Upper lobe of left lung (tissue), 6 donors: ENCODE measurements at places on chromosomes 2 and 18.

GRCh38 chr18:79440316-79441110, 44.8 kb downstream of the NFATC1 start:
- H3K27me3 ChIP-seq = no peaks in the 10 kb centered on the region
- H3K36me3 ChIP-seq = peaks cover 19% of the 10 kb centered on the region
- H3K27ac ChIP-seq = no peak overlapping the region

DNA sequence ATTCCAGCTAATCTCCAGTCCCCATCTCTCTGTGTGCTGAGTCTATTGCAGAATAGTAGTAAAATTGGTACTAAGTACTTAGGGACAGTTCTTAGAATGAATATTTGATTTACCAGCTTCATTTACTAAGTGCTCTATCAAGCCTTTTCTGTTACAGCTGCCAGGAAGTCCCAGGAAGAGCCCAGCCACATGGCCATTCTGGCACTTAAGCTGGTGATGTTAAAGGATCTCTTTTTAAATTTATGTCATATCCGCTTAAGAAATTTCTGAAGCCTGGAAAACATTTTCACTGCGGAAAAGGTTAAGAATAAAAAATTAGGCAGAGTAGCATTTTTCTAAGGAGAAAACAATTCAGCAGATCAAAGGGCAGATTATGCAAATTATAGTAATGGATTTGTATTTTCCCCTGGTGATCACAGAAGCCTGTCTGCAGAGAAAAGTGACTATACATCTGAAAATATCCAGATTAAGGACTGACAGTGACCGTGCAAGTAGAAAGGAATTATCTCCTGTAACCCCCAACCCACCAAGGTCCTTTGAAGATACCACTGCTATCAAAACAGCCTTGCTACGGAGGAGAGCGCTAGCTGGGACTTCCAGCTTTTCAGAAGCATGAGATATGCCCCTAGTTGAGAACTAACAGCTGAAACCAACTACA, 260.8 kb downstream of the SH3BP4 start:
- no peak overlapping the region for H3K4me3 ChIP-seq
- H3K36me3 ChIP-seq = no peaks in the 10 kb centered on the region
- no peaks in the 10 kb centered on the region for H3K4me1 ChIP-seq

GRCh38 chr18:59707306-59707705, 10.1 kb upstream of the CCBE1 start:
- no peaks in the 10 kb centered on the region for H3K27me3 ChIP-seq
- H3K27ac ChIP-seq = no peak overlapping the region
- no peak for DNase-seq
- H3K4me3 ChIP-seq = no peak overlapping the region
- no peaks in the 10 kb centered on the region for H3K36me3 ChIP-seq

- H3K4me3 ChIP-seq = no peak overlapping the region
- H3K27me3 ChIP-seq = no peaks in the 10 kb centered on the region
- no peaks in the 10 kb centered on the region for H3K36me3 ChIP-seq
- H3K4me1 ChIP-seq = no peaks in the 10 kb centered on the region
- DNase-seq = no peak
Observed at GRCh38 chr18:10669441-10670100, 143.7 kb downstream of the NAPG start.

GRCh38 chr2:99662761-99663341, 173.0 kb upstream of the REV1 start:
- DNase-seq = no peak
- H3K27ac ChIP-seq = no peak overlapping the region
- no peak overlapping the region for H3K4me3 ChIP-seq
- H3K27me3 ChIP-seq = no peaks in the 10 kb centered on the region
- no peaks in the 10 kb centered on the region for H3K36me3 ChIP-seq

GRCh38 chr2:132797556-132797955, 127.6 kb upstream of the LYPD1 start:
- no peak for DNase-seq
- no peaks in the 10 kb centered on the region for H3K27me3 ChIP-seq
- no peak overlapping the region for H3K27ac ChIP-seq
- H3K4me1 ChIP-seq = no peaks in the 10 kb centered on the region
- H3K36me3 ChIP-seq = no peaks in the 10 kb centered on the region
- no peak overlapping the region for H3K4me3 ChIP-seq

- H3K4me3 ChIP-seq = no peak overlapping the region
Observed at GRCh38 chr18:49112031-49112430, 161.3 kb upstream of the SMAD7 start.

- no peak for DNase-seq
- no peak overlapping the region for H3K4me3 ChIP-seq
- H3K27me3 ChIP-seq = no peaks in the 10 kb centered on the region
- no peaks in the 10 kb centered on the region for H3K4me1 ChIP-seq
- H3K36me3 ChIP-seq = no peaks in the 10 kb centered on the region
Observed at GRCh38 chr2:113850687-113851086, 39.2 kb upstream of the ACTR3 start.

- no peaks in the 10 kb centered on the region for H3K4me1 ChIP-seq
- H3K27ac ChIP-seq = no peak overlapping the region
- H3K27me3 ChIP-seq = no peaks in the 10 kb centered on the region
- no peak overlapping the region for H3K4me3 ChIP-seq
- no peak for DNase-seq
Observed at GRCh38 chr2:61117534-61117933, 44.5 kb upstream of the C2orf74 start.

DNA sequence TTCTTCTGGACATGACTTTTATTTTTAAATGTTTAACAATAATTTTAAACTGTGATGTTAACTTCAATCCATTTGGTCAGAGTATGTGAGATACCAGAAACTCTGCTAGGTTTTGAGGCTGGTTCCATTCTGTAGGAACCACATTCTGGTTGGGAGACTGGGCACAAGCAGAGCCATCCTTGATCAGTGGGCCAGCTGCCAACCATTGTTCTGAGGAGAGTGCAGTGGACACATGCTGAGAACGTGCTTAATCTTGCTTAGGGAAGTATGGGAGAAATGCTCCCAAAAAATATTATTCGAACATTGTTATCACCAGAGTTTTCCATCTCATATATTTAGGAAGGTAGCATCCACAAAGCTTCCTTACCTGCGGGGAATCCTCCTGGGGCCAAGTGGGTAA, 155.8 kb downstream of the RTN4 start:
- no peaks in the 10 kb centered on the region for H3K4me1 ChIP-seq
- no peaks in the 10 kb centered on the region for H3K27me3 ChIP-seq
- H3K27ac ChIP-seq = no peak overlapping the region
- no peak for DNase-seq
- no peak overlapping the region for H3K4me3 ChIP-seq

DNA sequence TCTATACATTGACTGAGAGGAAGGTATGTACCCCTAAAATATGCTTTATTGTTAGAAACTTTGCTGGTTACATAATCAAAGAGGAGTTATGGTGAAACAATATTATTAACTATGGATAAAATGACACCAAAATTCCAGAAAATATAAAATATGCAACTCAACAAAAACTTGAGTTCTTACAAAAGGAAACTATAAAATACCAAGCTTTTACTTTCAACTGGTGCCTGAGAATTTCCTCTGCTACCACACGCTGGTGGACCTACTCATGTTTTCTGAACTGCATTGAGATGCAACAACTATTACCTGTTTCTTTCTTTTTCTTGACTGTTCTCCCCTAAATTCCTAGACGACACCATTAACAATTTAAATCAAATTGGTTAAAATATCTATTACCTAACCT, 8.2 kb upstream of the NFE2L2 start:
- no peak for DNase-seq
- H3K4me3 ChIP-seq = no peak overlapping the region
- no peaks in the 10 kb centered on the region for H3K27me3 ChIP-seq
- no peak overlapping the region for H3K27ac ChIP-seq
- no peaks in the 10 kb centered on the region for H3K4me1 ChIP-seq
- H3K36me3 ChIP-seq = no peaks in the 10 kb centered on the region

DNA sequence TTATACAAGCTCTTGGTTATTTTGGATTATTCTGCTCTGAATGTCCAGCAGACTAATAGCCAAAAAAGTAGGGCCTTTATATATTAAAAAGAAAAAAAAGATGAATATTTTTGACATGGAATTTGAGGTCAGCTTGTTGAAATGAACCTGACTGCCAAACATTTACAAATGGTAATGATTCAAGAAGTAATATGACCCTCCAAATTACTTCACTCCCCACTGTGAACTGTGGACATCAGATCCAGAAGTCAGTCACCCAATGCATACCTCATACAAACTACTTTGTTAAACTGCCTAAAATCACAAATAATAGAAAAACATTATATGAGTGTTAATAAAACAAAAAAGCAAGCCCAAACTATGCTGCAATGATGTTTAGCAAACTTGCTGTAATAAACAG, 10.0 kb downstream of the EPG5 start:
- H3K27ac ChIP-seq = no peak overlapping the region
- H3K4me1 ChIP-seq = peaks cover 10% of the 10 kb centered on the region
- no peak for DNase-seq

DNA sequence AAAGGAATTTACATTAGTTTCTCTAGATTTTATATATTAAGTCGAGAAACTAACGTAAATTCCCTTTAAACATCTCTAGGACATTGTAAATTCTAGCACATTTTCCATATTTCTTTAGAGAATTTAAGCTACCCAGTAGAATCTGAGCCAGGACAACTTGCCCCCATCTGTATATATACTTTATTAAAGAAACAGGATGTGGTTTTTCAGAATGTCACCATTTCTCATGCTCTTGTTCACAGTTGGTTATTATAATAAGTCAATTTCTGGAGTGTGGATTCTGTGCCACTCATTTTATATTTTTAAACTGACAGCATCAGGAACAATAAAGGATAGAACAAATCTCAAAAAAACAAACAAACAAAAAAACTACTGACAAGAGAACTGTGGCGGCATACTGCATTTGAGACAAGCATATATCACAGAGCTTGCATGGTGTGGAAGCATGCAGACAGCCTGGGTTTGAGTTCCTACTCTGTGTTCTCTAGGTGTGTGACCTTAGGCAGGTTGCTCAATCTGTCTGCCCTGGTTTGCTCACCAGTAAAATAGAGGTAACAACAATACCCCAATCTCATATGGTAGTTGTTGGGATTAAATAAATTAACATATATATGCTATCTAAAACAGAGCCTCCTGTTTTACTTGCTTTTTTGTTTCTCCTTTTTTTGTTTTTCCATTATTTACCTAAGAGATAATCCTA, 61.4 kb upstream of the DNER start:
- H3K27ac ChIP-seq = no peak overlapping the region
- no peaks in the 10 kb centered on the region for H3K4me1 ChIP-seq
- no peaks in the 10 kb centered on the region for H3K27me3 ChIP-seq
- H3K36me3 ChIP-seq = peaks cover 76% of the 10 kb centered on the region

GRCh38 chr2:197813093-197813787, 8.8 kb downstream of the PLCL1 start:
- no peak overlapping the region for H3K4me3 ChIP-seq
- H3K27me3 ChIP-seq = no peaks in the 10 kb centered on the region
- H3K27ac ChIP-seq = no peak overlapping the region
- no peak for DNase-seq
- no peaks in the 10 kb centered on the region for H3K4me1 ChIP-seq

GRCh38 chr2:181900007-181900651, 8.6 kb downstream of the ITPRID2 start:
- no peaks in the 10 kb centered on the region for H3K27me3 ChIP-seq
- H3K36me3 ChIP-seq = peaks cover 11% of the 10 kb centered on the region
- H3K4me1 ChIP-seq = peaks cover 50% of the 10 kb centered on the region
- H3K4me3 ChIP-seq = no peak overlapping the region
- peak overlapping the region; percentile 30 for H3K27ac ChIP-seq

- no peak overlapping the region for H3K27ac ChIP-seq
- no peak overlapping the region for H3K4me3 ChIP-seq
- no peaks in the 10 kb centered on the region for H3K36me3 ChIP-seq
- H3K27me3 ChIP-seq = no peaks in the 10 kb centered on the region
- H3K4me1 ChIP-seq = peaks cover 10% of the 10 kb centered on the region
Observed at GRCh38 chr2:27316655-27317412, 6.1 kb downstream of the MPV17 start.

DNA sequence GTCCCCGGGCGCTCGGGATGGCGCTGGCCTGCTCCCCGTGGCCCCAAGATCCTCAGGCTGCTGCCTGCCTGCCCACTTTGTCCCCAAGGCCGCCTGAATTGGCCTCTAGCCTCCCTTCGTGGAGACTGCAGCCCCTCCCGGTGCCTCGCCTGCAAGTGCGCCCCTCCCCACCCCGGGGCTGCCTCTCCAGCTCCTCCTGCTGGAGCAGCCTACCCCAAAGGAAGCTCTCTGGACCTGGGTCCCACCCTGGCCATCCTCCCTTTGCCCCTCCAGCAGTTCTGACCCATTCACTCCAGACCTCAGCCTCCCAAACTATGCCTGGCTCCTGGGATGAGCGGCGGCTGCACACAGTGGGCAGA, 6.2 kb downstream of the ESPNL start:
- H3K4me3 ChIP-seq = no peak overlapping the region
- H3K27me3 ChIP-seq = no peaks in the 10 kb centered on the region
- DNase-seq = no peak
- no peaks in the 10 kb centered on the region for H3K36me3 ChIP-seq

GRCh38 chr2:127638361-127639110, 7.4 kb upstream of the GPR17 start:
- H3K4me3 ChIP-seq = no peak overlapping the region
- peak overlapping the region; percentile 87 for H3K27ac ChIP-seq
- H3K36me3 ChIP-seq = no peaks in the 10 kb centered on the region

DNA sequence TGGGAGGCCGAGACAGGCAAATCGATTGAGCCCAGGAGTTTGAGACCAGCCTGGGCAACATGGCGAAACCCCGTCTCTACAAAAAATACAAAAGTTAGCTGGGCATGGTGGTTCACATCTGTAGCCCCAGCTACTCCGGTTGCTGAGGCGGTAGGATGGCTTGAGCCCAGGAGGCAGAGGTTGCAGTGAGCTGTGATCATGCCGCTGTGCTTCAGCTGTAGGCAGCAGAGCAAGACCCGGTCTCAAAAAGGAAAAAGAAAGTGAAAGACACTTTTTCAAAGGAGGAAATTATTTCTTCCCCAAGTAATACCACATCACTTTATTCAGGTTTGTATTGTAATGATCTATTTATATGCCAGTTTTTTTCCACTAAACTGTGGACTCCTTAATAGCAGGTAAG, 35.7 kb upstream of the TAF4B start:
- DNase-seq = no peak
- H3K4me1 ChIP-seq = no peaks in the 10 kb centered on the region
- H3K4me3 ChIP-seq = no peak overlapping the region
- no peaks in the 10 kb centered on the region for H3K36me3 ChIP-seq
- H3K27me3 ChIP-seq = no peaks in the 10 kb centered on the region
- no peak overlapping the region for H3K27ac ChIP-seq
